Tibial nerve (tissue), 4 donors: ENCODE measurements at places on chromosomes 13 and 19. TPM values are rescaled to one million over a fixed set of nuclear protein-coding genes. Genes with fewer than 3 reads are reported as not detected.

ZNF581 gene
- total RNA-seq: 5.7 TPM

VMAC gene
- 15.9 TPM for total RNA-seq

GTPBP3 gene
- 15.9 TPM for total RNA-seq

DNA sequence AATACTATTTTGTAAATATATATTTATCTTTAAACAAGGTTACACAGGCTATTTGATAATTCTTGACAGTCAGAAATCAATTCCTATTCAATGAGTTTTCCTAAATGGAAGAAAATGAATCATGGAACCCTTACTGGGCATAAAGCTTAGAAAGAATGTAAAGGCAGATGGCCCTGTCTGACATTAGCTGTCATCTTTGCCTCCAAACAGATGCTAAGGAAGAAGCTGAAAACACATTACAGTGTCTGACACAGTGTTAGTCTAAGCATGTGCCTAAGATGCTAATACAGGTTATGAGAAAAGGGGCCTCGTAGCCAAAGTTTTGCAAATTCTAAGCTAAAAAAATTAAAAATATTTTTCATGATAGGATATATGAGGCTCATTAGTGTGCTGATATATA, 112.8 kb downstream of the ITGBL1 start:
- H3K4me1 ChIP-seq: no peaks in the 10 kb centered on the region
- no peaks in the 10 kb centered on the region for H3K27me3 ChIP-seq
- no peak for DNase-seq
- H3K4me3 ChIP-seq: no peak overlapping the region

DNA sequence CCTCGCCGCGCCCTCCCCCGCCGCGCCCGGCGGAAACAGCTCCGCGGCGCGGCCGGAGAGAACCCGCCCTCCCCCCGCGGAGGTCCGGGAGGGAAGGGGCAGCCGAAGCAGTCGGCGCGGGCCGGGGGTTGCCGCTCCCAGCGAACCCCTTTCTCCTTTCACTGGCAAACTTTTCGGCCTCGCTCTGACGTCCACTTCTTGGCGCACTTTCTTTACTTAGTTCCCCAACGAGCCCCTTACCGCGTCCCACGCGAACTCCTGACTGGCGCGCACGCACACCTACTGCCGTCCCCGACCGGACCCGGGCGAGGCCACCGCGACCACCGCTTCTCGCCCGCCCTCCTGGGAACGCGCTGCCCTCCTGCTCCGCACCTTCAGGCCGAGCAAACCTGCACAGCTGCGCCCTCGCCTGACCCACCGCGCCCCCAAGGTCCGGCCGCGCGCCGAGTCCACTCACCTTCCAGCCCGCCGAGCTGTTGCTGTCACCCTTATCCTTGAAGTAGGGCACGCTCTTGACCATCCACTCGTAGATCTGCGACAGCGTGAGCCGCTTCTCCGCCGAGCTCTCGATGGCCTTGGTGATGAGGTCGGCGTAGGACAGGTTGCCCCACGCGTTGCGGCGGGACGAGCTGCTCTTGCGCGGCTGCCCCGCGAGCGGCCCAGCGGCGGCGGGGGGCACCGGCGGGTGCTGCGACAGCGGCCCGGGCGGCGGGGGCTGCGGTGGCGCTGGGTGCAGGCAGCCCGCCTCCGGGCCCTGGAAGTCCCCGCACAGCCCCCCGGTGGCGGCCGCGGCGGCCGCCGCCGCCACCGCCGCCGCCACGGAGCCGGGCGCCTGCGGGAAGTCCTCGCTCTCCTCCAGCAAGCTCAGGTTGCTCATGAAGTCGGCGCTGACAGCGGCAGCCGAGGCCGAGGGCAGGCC, 1.1 kb downstream of the FOXO1 start:
- no peak for DNase-seq
- H3K36me3 ChIP-seq: no peaks in the 10 kb centered on the region
- H3K27me3 ChIP-seq: no peaks in the 10 kb centered on the region
- peak overlapping the region; percentile 98 for H3K4me3 ChIP-seq

WASF3 gene
- 23.7 TPM for total RNA-seq

DNA sequence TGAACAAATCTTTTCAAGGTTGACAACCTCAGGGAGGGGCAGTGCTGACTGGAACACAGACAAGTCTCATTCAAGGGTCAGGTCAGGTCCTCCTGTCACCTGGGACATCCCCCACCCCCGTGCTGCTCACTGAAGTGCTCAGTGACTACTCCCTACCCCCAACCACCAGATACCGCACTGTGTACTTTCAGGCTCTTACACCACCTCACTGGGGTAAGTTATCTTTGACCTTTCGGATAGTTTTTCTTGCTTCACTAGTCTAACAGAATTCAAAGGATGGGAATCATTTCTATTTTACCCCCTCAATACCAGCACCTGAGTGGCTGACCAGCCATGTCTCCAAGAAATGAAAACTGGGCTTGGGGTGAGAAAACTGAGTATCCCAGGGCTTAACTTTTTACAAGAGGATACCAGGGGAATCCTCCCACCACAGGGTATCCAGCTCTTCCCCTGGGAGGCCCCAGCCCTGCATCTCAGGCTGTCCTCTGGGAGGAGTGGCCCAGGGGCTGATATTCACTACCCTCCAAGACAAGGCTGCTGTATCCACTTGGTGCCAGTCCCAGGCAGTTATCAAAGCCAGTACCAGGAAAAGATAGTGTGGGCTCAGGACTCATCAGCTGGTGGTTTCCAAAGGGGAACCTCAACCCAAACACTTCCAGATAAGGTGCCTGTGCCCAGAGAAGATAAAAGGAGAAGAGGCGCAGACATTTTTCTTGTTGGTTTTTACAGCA, 2.1 kb downstream of the ZNF563 start:
- no peaks in the 10 kb centered on the region for H3K36me3 ChIP-seq
- no peak for DNase-seq
- H3K4me3 ChIP-seq: no peak overlapping the region
- H3K27me3 ChIP-seq: no peaks in the 10 kb centered on the region

AP1M2 gene
- not detected for total RNA-seq

GRCh38 chr13:92894447-92894846, 332.2 kb upstream of the GPC6 start:
- H3K27me3 ChIP-seq: no peaks in the 10 kb centered on the region
- no peaks in the 10 kb centered on the region for H3K36me3 ChIP-seq
- H3K4me1 ChIP-seq: no peaks in the 10 kb centered on the region
